Muscle of back (tissue), 13 donors: ENCODE measurements at places on chromosomes 16 and 17.

DNA sequence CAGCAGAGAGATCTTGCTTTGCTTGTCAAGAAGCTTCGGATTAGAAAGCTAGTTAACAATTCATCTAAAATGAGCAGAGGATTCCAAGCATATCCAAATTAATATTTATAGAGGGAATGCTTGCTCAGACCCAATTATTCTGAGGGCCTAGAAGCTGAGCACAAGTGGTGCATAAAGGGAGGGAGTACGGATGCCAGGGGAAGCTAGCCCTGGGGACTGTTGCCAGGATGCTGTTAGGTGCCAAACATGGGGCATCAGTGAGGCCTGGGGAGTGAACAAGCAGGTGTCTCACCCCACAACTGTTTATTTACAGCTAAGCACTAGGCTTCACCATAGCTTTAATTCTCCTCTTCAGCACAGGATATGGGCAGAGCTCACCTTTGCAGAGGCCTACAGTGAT, 684.1 kb upstream of the C16orf82 start:
- DNase-seq, result no peak

GRCh38 chr17:77363821-77364361, 223.1 kb downstream of the SEC14L1 start:
- DNase-seq, result no peak

DNA sequence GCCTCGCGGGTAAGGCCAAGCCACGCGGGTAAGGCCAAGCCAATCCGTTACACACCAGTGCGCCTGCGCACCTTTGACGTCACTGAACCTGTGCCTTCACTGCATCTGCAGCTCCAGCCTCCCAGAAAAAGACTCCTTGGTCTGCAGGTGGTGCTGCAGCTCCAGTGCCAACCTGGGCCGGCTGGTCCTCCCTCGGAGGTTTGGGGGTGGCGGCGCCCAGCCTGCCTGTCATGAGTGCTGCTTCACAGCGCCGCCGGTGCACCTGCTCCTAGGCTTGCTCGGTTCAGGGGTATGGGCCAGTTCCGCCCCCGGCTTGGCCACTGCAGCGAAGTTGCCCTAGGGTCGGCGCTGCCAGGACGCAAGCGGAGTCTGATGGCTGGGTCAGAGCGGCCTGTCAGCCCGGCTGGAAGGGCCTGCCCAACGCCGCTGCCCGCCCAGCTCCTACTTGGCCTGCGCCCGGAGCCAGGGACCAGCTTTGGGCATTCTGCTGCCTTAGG, 146.6 kb downstream of the USP22 start:
- no peak for DNase-seq

DNA sequence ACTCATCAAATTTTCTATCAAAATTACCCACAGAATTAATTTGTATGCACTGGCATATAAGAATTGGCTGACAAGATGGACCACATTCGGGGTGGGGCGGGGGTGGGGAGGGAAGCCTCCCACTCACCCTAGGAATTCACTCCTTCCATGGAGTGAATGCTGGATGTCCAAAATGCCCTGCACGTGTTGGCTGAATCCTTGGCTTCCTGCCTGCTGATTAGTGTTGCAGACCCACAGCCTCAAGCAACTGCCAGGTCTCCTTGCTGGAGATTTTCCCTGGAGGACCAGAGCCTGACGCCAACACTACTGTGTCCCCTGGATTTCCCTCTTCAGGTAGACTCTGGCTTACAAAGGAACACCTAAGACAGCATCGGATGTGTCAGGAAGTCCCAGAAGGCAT, 575.7 kb upstream of the CDH11 start:
- DNase-seq, result no peak

GRCh38 chr17:32629563-32630190, 142.9 kb downstream of the CDK5R1 start:
- DNase-seq, result no peak

GRCh38 chr17:69320210-69320907, 6.6 kb downstream of the ABCA5 start:
- DNase-seq, result no peak

DNA sequence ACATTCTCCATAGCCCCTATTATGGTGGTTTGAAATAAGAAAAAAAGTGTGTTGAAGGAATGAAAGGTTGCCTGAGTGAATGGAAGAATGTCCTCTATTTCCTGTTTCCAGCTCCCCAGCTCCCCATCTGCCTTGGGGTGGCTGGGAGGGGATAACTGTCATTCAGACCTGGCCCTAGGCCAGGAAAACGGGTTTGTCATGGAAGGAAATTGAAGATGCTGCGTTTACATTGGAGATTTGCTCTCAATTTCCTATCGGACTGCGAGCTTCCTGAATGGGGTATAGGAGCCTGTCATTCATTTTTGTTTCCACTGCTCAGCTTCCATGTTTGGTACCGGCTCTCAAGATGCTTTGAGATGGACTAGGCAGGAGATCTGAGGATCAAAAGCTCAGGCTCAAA, 2.2 kb upstream of the FZD2 start:
- DNase-seq, result no peak

GRCh38 chr16:88785106-88785924, at the start of gene PIEZO1:
TSS of gene PIEZO1 (minus strand) at chr16:88785220. CDS start at chr16:88784964, 256 bp downstream.
- DNase-seq, result peak; percentile 75

GRCh38 chr17:1227917-1228780, 42.1 kb upstream of the BHLHA9 start:
- DNase-seq, result peak; percentile 62

DNA sequence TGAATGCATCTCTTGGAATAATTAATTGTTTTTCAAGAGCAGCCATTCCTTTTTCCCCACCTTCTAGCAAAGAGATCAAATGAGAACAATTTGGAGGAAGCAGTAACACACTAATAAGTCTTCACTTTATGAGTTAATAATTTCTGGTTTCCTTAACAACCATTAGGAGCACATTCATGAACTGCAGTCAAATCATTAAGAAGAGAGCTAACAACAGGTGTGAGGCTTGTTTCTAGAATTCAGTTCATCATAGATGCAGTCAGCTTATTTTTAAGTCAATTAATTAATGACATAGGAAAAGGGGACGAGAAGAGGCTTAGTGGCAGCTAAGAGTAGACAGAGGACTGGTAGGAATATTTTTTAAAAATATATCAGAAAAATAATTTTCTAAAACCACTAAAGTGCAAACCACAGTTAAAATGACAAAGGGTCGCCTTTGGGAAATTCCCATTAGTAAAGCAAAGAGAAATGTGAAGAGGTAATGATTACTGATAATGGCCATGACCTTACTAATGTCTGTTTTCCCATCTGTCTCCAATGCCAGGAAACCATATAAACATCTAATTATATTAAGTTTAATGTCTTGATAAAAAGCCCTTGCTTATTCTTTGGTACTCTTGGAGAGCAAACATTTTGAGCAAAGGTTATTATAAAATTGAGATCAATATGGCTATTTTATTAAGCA, 184.2 kb downstream of the KCNJ2 start:
- no peak for DNase-seq

- no peak for DNase-seq
Observed at GRCh38 chr16:3349175-3349574, 6.5 kb upstream of the OR2C1 start.

DNA sequence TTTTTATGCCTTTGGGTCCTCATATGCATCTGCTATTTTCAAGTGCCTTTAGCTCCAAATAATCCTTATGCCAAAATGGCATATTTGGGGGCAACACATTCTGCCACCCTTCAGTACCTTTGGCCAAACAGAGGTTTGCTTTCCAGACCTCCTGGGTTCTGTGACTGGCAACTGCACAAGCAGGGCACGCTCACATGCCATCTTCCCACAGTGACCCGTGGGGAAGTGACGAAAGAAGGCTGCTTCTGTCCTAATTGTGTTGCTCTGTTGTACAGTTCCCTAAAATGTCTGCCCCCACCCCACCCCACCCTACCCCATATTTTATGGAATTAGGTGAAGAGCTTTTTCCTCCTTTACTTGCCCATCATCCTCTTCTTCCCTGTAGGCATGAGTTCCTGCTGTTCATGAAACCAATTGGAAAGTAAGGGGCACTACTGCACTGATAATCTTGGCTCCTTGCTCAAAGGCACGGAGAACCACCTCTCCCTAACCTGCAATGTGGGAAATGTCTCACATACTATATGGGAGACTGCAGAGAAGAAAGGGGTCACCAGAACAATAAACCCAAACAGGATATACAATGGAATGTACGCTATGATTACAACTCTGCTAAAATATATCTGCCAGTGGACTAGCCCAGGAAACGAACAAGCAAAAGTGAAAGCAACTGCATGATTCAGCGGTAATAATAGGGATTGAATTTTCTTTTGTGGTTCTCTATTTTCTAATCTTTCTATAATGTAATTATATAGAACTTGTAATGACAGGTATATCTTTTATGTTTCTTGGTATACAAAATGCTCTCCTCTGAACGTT, 3.3 kb upstream of the SLFN12L start:
- no peak for DNase-seq

DNA sequence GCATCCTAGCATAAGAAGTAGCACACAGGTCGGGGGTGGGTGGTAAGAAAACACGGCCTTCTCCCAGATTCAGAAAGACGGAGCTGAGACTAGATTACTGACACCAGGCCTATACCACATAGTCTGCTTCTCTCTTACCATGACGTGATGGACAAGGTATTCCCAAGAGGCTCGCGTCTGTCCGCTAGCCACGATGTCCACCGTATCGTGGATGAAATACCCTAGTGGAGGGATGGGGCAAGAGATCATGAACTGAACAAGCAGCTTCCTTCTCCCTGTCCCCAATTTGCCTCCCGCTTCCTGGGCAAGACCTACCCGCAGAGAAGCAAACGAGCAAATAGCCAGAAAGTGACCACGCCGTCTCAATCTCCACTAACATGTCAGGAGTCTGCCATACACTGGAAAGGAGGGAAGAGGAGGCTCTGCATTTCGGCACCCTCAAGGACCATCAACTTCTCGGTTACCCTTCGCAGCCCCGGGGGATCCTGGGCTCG, 820 bp downstream of the TLCD1 start:
- peak; percentile 64 for DNase-seq

DNA sequence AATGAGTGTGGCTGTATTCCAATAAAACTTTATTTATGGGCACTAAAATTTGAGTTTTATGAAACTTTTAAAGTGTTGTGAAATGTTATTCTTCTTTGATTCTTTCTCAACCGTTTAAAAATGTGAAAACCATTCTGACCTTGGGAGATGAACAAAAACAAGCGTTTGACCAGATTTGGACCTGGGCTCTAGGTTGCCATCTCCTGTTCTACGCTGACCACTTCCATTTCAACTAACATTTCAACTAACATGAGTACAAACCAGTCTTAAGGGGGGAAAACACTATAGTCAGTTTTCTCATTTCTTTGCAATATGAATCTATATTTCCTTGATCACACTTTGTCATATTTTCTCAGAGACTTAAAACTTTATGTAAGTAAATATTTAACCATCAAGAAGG, 118.4 kb upstream of the IRX5 start:
- no peak for DNase-seq

GRCh38 chr16:12896562-12896961, 4.8 kb upstream of the SHISA9 start:
- no peak for DNase-seq

GRCh38 chr16:86887416-86887815, 309.1 kb downstream of the FOXL1 start:
- no peak for DNase-seq

DNA sequence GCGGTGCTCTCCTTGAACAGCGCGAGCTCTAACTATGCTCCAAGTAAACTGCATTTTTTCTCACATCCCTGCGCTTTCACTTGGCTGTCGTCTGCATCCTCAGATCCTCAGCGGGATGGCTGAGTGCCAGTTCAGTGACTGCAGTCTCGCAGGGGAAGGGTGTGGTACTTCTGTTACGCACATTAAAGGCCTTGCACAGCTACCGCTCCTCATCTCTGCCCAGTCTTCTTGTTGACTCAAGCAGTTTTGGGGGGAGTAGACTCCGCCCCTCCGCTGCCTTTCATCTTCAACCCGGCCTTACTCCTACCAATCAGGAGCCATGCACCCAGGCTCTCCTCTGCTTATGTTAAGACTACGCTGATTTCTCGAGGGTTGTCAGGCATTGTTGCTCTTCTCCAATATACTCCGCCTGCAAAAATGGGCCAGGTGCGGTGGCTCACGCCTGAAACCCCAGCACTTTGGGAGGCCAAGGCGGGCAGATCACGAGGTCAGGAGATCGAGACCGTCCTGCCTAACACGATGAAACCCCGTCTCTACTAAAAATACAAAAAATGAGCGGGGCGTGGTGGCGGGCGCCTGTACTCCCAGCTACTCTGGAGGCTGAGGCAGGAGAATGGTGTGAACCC, 10.0 kb downstream of the ATP5PD start:
- peak; percentile 83 for DNase-seq

- DNase-seq, result no peak
Observed at GRCh38 chr16:76478105-76478504, 200.9 kb downstream of the CNTNAP4 start.

GRCh38 chr16:83116274-83116892, 489.6 kb downstream of the CDH13 start:
- DNase-seq, result no peak

GRCh38 chr16:89096768-89097391, 3.2 kb downstream of the ACSF3 start:
- DNase-seq, result no peak

DNA sequence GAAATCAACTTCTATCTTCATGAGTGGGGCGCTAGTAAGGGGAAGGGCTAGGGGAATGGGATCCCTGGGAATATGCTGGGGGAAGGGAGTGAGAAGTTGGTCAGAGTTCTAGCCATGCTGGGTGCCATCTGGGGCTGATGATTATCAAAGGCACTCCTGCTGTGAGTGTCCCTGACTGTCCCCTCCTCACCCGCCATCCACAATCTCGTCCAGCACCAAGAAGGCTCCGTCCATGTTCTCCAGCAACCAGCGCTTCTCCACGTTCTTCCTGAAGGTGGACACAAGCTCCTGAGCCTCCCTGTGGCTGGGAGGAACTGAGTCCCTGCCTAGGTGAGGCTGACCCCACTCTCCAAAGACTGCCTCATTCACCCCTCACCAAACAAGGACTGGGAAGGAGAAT, 5.6 kb downstream of the COPZ2 start:
- DNase-seq, result no peak

DNA sequence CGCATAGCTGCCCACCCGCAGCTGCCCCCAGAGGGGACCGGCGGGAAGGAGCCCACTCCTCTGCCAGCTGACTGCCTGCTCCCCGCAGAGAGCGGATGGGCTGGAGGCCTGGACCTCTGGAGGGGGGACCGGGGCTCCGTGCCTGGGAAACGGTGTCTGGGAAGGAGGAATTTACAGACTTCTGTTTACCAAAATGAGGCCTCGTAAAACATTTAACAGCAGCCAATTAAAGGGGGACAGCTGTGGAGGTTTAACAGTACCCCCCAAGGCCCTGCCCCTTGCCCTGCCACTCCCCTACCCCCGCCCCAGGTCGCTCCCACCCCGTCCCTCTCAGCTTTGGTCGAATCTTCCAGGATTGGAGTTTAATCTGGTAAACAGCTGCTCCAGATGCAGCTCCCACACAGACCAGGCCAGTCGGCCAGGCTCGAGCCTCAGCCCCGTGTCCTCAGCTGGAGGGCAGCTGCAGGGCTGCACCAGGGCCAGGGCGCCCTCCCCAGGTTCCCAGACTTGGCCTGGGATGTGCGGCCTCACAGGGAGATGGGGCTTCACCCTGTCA, 41.1 kb downstream of the BAHCC1 start:
- DNase-seq, result peak; percentile 92
